H9 (cell line): ENCODE measurements at places on chromosomes 11 and 22.

DNA sequence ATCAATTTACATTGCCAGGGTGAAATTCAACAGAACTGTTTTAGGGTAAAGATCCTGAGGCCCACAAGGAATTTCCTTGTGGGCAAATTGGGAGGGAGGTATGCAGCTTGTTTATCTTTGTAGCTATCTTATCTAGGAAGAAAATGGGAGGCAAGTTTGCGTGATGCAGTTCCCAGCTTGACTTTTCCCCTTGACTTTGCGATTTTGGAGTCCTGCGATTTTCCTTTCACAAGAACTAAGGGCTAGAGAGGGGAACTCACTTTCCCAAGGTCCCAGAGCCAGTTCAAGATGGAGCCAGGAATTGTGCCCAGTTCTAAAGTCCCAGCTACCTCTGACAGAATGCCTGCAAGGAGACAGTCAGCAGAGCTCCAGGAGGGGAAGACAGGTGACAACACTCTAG, 30.7 kb downstream of the RIBC2 start:
- DNase-seq, result no peak

GRCh38 chr11:2708151-2708581, 8.4 kb upstream of the KCNQ1OT1 start:
- no peak for DNase-seq

GRCh38 chr22:37167981-37168647, 18.4 kb upstream of the IL2RB start:
- DNase-seq, result no peak

GRCh38 chr11:94721565-94722292, 46.4 kb upstream of the AMOTL1 start:
- DNase-seq, result no peak

DNA sequence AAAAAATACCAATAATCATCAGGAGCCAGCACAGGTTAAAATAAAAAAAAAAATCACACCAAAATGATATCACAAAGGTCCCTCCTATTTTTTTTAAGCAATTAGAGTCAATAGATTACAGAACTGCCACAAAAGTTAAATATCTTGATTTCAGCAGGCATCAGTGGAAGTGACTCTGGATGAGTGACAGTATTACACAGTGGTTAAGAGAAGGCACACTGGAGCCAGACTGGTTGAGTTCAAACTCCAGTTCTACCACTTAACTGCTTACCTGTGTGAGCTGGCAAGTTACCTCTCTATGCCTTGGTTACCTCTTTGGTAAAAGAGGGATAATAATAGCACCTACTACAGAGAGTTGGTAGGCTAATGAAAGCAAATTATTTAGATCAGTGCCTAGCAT, 148.5 kb downstream of the ATG16L2 start:
- DNase-seq, result no peak

DNA sequence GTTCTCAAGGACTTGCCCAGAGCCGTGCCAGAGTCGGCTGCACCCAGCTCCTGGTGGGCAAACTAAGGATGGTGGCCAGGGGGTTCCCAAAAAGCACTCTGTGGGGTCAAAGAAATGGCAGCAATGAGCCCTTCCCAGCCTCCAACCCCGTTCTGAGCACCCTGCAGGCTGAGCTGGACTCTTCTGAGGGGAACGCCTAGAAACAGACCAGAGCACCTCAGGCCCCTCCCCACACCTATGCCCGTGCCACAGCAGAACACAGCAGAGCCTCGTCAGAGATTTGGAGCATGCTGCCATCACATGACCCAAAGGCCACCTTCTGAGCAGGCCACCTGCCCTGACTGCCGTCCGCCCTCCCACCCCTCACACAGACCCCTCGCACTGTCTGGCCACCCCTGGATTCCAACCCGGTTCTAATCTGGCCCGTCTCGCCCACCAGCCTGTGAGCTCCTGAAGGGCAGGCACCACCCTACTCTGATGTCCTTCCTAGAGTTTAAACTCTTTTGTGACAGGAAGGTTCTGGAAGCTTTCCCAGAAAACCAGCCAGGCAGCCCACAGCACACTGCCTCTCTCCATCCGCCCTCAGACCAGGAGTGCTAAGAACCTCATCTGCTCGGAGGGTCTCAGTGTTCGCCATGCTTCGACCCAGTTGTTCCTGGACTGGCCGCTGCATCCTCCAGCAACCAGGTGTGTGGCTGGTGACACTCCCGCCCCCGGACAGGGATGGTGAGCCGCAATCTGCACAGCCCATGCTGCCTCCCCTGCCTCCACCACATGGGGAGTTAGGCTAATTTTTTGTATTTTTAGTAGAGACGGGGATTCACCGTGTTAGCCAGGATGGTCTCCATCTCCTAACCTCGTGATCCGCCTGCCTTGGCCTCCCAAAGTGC, 97.6 kb downstream of the CELSR1 start:
- no peak for DNase-seq

- no peak for DNase-seq
These were observed 36.4 kb downstream of the PITPNB start for GRCh38 chr22:27882507-27883290.

DNA sequence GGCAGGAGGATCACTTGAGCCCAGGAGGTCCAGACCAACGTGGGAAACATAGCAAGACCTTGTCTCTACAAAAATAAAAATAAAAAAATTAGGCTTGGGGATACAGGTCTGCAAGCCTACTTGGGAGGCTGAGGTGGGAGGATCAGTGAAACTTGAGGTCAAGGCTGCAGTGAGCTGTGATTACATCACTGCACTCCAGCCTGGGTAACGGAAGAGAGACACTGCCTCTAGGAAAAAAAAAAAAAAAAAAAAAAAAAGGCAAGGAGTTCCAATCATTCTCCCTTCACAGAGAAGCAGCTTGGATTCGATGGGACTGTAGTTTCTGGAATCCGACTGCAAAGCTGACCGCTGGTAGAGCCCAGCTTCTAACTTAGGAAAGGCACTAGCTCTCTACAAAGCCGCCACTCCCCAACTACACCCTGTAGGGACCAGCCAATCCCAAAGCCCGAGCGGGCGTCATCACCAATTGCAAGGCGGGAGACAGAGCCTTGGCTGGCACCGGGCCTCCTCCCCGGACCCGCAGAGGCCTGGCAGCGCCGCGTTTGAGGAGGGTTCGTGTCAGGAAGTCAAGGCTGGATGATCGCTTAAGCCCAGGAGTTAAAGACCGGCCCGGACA, 716 bp upstream of the DDB2 start:
- peak; percentile 94 for DNase-seq

GRCh38 chr11:2737866-2738265, 38.1 kb upstream of the KCNQ1OT1 start:
- DNase-seq, result no peak

DNA sequence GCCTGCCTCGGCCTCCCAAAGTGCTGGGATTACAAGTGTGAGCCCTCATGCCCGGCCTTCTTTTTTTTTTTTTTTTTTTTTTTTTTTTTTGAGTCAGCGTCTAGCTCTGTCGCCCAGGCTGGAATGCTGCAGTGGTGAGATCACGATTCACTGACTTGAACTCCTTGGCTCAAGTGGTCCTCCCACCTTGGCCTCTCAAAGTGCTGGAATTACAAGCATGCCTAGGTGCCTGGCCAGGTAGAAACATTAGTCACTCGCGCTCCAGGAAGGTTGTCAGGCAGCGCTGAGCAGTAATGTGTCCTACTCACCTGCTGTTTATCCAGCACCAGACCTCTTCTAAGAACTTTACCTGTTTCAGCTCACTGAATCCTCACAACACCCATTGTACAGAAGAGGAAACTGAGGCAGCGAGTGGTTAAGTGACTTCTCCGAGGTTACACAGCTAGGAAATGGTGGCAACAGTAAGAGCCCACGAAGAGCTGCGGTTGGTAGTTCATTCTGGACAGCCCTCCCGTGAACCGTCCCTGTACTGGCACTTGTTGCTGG, 496 bp upstream of the CST6 start:
- DNase-seq, result peak; percentile 71

DNA sequence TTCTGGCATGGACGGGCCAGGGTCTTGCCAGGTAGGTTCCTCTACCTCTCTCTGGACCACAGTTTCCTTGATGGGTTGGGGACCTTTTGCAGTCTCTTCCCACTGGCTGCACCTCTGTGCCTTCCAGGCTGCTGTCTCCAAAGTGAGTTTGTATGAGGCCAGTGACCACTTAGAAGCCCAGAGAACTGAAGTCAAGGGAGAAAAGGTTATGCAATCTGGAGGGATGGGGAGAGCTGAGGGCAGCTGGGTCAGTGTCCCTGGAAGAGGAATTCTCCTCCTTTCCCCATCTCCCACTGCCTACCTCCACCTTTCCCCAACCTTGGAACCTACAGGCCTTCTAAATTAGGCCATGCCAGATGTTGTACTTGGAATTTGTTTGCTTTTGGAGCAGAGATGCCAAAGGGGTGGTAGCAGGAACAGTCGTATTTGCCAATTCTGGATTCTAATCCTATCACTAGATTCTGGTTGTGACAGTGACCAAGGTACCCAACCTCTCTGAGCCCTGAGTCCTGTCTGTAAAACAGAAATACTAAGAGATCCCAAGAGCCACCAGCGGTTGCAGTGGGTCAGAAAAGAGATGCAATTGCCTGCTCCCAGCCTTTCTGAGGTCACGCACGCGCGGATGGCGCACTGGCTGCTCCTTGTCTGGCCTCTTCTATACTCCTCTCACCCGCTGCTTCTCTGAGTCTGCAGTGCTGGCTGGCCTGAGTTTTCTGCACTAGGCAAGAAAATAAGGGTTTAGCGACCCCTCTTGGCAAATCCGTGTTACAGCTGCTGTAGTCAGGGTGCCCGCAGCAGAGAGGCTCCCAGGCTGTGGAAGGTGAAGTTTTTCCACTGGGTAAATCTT, 10.7 kb upstream of the ACCSL start:
- peak; percentile 87 for DNase-seq

GRCh38 chr11:103904324-103904667, 132.1 kb upstream of the DDI1 start:
- DNase-seq, result no peak

GRCh38 chr11:36743039-36743438, 145.0 kb upstream of the RAG2 start:
- DNase-seq, result no peak

DNA sequence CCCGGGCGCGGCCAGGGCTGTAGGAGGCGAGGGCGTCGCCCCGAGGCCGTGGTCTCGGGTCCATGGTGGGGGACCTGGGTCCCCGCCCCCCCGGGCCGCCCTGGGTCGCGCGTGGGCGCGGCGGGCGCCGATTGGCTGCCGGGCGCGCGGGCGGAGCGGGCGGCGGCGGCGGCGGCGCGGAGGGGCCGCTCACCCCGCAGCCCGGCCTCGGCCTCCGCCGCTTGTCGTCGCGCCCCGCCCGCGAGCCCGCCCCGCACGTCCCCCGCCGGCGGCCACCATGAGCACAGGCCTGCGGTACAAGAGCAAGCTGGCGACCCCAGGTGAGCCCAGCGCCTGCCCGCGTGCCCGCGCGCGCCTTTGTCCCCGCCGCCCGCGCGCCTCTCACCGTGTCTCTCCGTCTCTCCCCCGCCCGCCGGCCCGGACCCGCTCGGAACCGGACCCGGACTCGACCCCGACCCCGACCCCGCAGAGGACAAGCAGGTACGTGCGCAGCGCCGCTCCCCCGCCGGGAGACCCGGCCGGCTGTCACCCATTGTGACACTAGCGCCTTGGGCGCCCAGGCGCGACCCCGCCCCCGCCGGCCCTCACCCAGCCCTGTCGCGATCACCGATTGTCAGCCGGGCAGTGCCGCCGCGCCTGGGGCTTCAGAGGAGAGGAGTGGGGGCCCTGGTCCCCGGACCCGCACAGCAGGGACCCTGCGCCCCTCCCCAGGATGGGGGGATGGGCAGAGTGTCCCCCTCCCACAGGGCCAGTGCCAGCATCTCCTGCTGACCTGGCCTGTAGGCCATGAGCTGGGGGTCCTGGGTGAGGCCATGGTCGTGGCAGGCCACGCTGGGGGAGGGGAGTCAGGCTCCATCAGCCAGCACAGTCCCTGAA, at the start of gene SEPTIN5:
TSS of gene SEPTIN5 (plus strand) at position 192 of the 876 bp plus-strand sequence. CDS start at position 278, 86 bp downstream.
- DNase-seq, result no peak

GRCh38 chr22:26711205-26711963, 54.0 kb downstream of the MIAT start:
- peak; percentile 31 for DNase-seq

DNA sequence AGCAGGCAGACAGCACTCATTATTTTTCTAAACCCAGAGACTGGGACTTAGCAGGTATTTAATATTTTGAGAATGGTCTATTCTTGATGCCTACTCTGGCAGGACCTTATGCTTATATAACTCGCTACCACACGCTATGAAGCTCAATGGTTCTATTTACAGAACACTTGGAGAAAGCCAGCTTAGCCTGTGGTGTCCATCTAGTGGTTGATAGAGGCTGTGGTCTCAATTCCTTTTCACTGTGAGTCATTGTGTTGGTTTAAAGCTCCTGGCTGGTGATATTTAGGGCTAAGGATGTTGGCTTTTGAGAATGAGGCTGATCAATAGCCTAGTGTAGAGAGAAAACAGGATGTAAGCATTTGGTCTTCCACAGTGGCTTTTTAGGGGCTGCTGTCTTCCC, 206.4 kb downstream of the DBX1 start:
- peak; percentile 42 for DNase-seq

DNA sequence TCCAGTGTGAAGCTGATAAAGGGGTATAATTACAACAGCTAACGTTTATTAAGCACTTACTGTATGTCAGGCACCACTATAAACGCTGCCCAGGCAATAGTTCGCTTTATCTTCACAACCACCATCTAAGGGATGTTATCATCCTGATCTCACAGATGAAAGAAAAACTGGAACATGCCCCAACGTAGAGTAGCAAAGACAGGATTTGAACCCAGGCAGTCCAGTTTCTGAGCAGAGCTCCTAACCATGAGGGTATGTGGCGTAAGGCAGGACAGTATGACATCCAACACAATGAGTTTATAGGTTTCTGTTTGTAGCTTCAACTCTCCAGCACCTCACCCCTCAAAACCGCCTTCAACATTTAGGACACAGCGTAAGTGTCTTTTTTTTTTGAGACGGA, 59.5 kb downstream of the AHNAK start:
- DNase-seq, result no peak

- DNase-seq, result no peak
These were observed 86.1 kb downstream of the GRIA4 start for GRCh38 chr11:105696000-105696399.

DNA sequence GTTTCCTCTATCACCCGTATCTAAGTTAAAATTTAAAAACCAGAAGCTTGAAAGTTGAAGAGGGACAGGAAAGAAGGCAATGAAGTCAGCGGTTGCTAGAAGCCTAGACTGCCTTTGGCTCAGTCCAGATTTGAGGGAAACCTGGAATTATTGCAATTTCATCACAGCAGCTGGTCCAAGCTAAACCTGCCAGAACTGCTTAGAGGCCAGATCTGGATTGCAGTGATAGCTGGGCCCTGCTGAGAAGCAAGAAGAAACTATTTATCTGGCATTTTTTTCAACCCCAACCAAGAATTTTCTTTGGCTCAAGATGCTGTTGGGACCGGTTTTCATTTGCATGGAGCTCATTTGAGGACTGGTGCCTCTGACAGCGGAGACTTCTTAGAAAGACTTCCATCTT, 121.5 kb upstream of the TEAD1 start:
- no peak for DNase-seq
